ENCODE measurements at places on chromosomes 2 and 18. TPM values are rescaled to one million over a fixed set of nuclear protein-coding genes. Genes with fewer than 3 reads are reported as not detected.

The FTCDNL1 gene
- not detected for polyA plus RNA-seq

The ASAP2 gene
- polyA plus RNA-seq, result 41.0 TPM

The CKAP2L gene
- polyA plus RNA-seq, result 1.5 TPM

The KIAA2012 gene
- not detected for polyA plus RNA-seq

The ASIC4 gene
- 8.9 TPM for polyA plus RNA-seq

The MATN3 gene
- polyA plus RNA-seq, result 0.60 TPM

The DTNB gene
- 37.4 TPM for polyA plus RNA-seq

The RBBP8 gene
- 19.5 TPM for polyA plus RNA-seq

The SLC11A1 gene
- 0.04 TPM for polyA plus RNA-seq

The ANKRD30B gene
- not detected for polyA plus RNA-seq

The FZD7 gene
- polyA plus RNA-seq, result 0.76 TPM

The KCNF1 gene
- 12.9 TPM for polyA plus RNA-seq

The GLI2 gene
- polyA plus RNA-seq, result 0.14 TPM

The EGR4 gene
- not detected for polyA plus RNA-seq

The PROKR1 gene
- polyA plus RNA-seq, result 0.06 TPM

The CDH19 gene
- 0.11 TPM for polyA plus RNA-seq

The UPP2 gene
- polyA plus RNA-seq, result 0.16 TPM

The TOGARAM2 gene
- 0.24 TPM for polyA plus RNA-seq

The CD207 gene
- not detected for polyA plus RNA-seq

The FAM110C gene
- 0.10 TPM for polyA plus RNA-seq

The IHH gene
- polyA plus RNA-seq, result not detected

The UGT1A8 gene
- not detected for polyA plus RNA-seq

The POTEC gene
- polyA plus RNA-seq, result not detected

The FAM124B gene
- polyA plus RNA-seq, result not detected

The IL1F10 gene
- polyA plus RNA-seq, result not detected

The FHL2 gene
- 3.5 TPM for polyA plus RNA-seq

The ATOH8 gene
- polyA plus RNA-seq, result 0.92 TPM

The MEP1B gene
- not detected for polyA plus RNA-seq

The STRADB gene
- 74.8 TPM for polyA plus RNA-seq

The KRTCAP3 gene
- polyA plus RNA-seq, result 4.0 TPM

The RNF152 gene
- 22.9 TPM for polyA plus RNA-seq

The CSRNP3 gene
- 66.6 TPM for polyA plus RNA-seq

The VAPA gene
- 317 TPM for polyA plus RNA-seq

Data from neural cell (in vitro differentiated cells).